RKO (cell line): ENCODE measurements at places on chromosomes 3 and 15.

DNA sequence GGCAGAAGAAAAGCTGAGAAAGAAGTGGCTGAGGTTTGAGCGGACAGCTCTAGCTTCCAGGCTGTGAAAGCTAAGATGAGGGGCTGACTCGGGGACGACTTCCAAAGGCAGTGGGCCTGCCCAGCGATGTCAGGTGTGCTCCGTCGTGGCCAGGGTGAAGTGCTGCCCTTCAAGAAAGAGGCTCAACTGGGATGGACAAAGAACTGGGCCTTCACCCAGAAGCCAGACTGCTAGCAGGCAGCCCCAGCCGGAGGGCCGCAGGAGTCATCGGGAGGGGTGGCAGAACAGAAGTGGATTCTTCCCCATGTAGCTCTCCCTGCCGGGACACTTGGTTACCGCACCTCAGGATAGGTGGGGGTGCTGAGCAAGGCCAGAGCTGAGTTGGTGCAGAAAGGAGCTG, 13.1 kb upstream of the SEC13 start:
- no peak for DNase-seq

DNA sequence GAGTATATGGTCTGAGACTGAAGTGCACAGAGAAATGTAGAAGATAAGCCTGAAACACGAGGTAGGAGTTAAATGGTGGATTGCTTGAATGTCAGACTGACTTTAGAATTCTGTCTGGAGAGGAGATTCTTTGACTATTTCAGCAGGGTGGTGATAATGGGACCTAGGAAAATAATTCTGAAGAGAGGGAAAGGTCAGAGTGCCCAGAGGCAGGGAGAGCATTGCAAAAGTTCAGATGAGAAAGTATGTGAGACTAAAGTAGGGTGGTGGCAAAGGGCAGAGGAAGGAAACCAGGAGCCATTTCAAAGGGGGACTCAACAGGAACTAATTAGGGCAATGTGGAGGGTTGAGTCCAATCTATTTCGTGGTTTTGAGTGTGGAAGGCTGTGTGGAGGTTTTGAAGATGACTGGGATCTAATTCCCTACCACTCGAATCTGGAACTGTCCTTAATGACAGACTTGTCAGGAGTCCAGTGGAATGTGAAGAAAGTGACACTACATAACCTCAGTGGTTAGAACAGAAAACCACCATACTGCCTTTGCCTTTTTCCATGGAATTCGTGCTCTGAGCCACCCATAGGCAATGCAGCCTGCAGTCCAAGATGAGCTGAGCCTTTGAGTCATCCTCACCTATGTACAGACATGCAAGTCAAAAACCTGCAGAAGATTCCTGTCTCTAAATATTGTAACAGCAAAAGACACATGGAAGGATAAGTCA, 16.1 kb downstream of the CPOX start:
- DNase-seq, result no peak

DNA sequence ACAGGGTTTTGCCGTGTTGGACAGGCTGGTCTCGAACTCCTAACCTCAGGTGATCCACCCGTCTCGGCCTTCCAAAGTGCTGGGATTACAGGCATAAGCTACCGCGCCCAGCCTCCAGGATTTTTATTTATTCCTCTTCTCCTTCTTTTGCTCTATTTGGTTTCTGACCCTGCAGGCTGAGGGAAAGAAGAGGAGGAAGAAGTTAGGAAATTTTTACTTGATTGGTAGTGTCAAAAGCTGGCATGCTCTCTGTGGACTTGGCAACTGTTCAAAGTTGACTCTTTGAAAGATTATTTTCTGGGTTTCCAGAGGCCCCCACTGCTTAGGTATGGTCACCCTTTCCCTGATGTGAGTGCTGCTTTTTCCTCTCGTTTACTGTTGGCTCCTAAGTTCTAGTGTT, 372.2 kb downstream of the DIPK2A start:
- no peak for DNase-seq

GRCh38 chr3:148008591-148008990, 599.4 kb downstream of the ZIC1 start:
- no peak for DNase-seq

- DNase-seq, result no peak
These were observed 57.8 kb upstream of the C15orf39 start for GRCh38 chr15:75143738-75144334.

GRCh38 chr15:96700555-96700954, 370.1 kb downstream of the NR2F2 start:
- DNase-seq, result no peak

DNA sequence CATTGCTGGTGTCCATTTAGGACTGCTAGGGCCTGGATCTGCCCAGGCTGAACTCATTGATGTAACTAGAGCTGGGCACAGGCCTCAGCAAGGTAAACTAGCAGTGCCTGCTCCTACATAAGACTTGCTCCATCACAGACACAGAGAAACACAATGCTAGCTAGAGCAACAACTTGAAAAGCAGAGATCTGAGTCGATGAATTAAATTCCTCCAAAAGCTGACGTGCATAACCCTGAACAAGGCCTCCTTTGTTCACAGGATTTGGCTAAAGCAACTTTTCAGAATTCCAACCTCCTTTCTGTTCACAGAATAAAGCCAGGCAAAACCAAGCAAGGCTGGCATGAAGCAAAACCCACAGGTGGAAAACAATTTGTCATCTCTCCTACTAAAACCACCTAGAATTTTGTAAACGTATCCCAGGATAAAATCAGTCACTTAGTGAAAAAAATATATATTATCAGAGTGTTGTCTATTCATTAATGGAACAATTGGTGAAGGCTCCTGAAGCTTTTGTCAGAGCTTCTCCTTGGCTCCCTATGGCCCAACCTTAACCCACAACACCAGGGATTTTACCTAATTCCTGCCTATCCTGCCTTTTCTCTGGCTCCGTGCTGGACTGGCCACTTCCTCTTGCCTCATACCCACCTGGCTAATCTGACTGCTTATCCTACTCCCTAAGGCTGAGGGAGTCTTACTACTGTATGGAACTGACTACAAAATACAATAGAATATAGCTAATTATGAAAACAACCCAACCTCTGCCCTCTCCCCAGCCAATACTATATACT, 39.9 kb downstream of the PLCH1 start:
- no peak for DNase-seq

DNA sequence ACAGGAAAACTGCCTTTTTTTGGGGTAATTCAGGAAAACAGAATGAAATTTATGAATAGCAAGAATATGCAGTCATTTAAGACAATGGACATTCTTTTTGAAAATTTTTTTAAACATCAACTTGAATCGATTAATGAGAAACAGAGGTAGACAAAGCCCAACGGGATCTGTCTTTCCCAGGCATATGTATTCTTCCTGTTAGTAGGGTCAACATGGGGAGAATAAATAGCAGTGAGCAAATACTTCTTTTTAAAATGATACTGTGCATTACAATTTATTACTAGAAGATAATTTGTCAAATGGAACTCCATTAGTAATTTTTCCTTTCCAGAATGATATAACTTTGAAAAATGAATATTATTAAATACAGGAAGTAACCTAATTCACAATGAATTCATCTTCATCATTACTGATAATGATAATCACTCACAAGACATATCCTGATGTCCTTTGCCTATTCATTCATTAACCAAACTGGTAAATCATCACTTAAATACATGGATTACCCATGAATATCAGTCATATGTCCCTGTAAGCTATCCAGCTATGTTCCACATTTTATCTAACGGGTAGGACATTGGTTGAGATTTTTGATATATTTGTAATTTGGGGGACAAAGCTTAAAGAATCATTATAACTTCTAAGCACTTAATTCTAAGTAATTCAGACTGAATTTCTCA, 209.2 kb upstream of the CDIN1 start:
- no peak for DNase-seq

DNA sequence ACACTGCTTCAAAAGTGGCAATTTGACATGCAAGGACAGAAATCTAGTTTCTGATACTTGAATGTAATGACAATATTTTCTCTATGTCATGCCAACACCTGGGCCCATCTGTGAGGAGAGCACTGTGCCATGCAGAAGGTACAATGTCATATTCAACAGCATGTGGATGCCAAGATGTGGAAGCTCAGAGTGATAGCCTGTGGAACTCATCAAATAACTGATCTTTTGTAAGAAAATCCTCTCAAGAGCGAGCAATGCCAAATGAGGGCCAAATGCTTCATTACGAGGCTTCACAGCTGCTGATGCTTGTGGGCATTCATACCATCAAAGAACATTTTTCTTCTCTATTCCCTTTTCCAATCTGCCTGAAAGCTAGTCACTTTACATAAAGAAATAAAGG, 95.1 kb downstream of the ROBO1 start:
- no peak for DNase-seq

GRCh38 chr15:83815506-83815905, 161.6 kb downstream of the ADAMTSL3 start:
- DNase-seq, result no peak

GRCh38 chr3:46527239-46527638, 29.5 kb downstream of the RTP3 start:
- DNase-seq, result no peak

- no peak for DNase-seq
These were observed 34.8 kb downstream of the KLF15 start for GRCh38 chr3:126322181-126322967.

- peak; percentile 77 for DNase-seq
These were observed 23.5 kb downstream of the DNAH1 start for GRCh38 chr3:52339612-52340011.
